ENCODE measurements at places on chromosomes 1 and 21. TPM values are rescaled to one million over a fixed set of nuclear protein-coding genes. Genes with fewer than 3 reads are reported as not detected.
A peak's percentile ranks its signal among the peaks of the same experiment; 100 is the strongest.

DNA sequence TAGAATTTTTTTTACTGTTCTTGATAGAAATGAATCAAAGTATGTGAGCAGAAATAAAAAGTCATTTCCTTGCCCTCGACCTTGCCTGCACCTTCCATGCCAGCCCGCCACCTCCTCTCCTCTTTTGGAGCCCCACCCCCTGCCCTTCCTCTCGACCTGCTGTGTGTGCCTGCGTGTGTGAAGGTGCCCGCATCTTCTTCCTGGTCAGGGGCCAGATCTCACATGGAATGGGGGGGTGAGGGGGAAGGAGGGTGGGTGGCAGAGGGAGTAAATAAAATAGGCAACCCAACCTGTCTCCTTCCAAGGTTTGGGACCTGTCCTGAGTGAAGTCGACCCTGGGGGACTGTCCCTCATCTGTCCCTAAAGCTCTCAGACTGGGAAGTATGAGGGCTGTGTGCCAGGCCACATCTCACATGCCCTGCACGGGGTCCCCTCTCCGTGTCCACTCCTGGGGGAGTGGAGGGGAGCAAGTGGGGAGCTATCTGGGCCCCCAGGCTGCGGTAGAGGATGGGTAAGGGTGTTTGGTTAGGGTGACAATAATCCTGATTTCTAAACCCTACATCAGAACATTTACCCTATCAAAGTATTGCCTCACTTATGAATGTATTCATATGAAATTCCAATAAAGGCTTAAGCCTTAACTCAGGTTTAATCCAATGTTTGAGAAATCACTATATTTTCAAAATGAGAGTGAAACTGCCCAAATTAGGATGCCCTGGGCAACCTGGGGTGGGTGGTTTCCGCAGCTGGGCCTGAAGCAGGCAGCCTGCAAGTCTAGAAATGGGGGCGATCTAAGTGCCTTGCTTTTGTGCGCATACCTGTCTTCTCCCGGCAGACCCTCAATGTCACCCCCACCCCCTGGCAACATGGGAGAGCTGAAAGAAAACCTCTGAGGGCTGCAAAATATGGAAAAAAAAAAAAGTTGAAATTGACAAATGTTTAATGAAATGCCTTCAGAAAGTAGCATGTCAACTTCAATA is 15.4 kb downstream of the AMPD2 start:
- no peak for DNase-seq

DNA sequence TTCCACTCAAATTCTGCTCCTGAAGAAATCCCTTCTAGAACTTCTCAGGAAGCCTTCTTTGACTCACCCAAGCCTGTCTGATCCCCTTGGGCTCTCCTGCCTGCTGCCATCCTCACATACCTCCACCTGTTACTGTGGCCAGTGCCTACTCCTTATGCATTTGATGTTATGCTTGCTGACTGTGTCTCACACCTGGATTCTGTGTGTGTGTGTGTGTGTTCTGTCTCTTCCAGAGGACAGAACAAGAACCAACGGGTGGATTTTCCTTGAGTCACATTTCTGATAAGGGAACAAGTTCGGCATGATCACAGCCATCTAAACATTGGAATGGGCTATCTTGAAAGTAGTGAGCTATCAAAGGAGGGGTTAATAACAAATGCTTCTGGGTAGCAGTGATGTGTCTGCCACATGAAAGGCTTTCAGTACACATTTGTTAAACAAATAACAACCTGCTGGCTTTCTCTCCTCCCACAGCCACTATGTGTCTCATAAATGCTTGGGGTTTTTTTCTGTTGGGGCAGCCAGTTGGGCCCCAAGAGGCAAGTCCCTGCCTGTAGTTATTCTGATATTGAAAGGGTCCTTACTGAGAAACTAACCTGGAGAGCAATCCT is 8.9 kb upstream of the GPR37L1 start:
- no peak for DNase-seq

CFAP141 gene
- total RNA-seq = not detected

GRCh38 chr1:40270152-40270834 is 12.3 kb downstream of the ZMPSTE24 start:
- DNase-seq = no peak

DNA sequence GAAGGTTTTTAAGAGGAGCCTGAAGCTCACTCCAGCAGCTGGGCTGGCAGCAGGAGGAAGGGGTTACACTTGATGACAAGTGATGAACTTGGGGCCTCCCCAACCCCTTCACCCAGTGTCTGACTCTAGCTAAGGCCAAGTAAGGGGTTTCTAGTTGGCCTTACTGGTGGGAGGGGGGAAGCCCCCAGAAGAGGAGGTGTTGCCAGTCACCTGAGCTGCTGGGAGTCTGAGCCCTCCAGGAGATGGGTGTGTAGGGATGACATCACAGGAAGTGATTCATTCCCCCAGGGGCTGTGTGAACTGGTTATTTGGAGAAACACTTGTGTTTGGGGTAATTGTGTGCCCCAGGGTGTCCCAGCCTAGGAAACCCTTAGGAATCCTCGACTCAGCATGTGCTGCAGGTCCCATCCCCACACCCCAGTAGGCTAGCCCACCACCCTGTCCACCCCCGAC is 3.1 kb downstream of the PADI1 start:
- peak; percentile 21 for DNase-seq

TACSTD2 gene
- total RNA-seq = 0.13 TPM

FOXD2 gene
- total RNA-seq = 0.22 TPM

- no peak for DNase-seq
Observed at GRCh38 chr1:30881319-30882181, 27.0 kb downstream of the SDC3 start.

GRCh38 chr1:3598051-3598491 is 13.2 kb downstream of the MEGF6 start:
- DNase-seq = peak; percentile 86

DNA sequence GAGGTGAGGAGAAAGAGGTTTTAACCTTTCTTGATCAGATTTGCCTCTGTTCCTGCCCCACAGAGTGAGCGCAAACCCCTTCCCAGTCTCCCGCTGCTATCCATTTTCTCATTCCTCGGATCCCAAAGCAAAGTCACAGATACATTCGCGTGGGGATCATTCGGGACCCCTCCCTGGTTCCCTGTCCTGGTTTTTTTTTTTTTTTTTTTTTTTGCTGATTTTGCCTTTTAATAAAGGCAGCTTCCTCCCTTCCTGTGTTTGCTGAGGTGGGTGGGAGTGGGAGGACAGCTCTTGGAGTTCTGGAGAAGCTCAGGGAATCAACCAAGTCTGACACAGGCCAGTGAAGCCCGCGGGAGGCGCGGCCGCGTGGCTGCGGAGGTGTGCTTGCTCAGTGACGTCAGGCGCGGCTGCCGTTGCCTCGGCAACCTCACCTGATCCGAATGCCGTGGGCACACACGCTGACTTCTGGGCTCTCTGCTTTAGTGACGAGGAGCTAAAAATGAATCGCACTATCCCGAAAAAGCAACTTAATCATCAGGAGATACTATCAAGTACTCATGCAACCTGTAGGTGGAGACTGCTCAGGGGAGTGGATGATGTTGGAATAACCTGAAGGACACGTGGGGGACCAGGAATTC is 106.4 kb downstream of the TBX19 start:
- DNase-seq = no peak

- DNase-seq = peak; percentile 88
Observed at GRCh38 chr1:51642739-51643142, 25.8 kb downstream of the OSBPL9 start.

EPHA2 gene
- total RNA-seq = 3.3 TPM

DNA sequence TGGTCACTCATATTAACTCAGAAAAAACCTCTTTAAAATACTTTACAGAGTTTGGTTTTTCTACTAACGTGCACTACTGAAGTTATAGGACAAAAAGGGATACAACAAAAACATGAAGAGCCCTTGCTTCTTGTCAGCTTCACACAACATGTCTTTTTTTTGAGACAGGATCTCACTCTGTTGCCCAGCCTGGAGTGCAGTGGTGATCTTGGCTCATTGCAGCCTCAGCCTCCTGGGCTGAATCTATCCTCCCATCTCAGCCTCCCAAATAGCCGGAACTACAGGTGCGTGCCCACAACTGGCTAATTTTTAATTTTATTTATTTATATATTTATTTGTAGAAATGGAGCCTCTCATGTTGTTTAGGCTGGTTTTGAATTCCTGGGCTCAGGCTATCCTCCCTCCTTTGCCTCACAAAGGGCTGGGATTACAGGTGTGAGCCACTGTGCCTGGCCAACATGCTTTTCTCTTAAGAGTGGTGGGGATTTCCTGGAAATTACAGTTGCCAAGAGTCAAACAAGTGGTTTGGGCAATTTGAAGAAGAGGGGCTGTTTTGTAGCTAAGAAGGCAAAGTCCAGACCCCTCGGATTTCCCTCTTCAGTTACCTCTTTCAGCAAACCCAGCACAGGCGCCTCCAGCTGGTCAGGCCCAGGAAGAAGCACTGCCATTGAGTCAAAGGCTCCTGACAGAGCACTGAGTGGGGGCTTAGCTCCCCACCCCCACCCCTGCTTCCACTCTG is 6.4 kb upstream of the SMPDL3B start:
- no peak for DNase-seq

- DNase-seq = no peak
Observed at GRCh38 chr1:217115404-217116380, 392.5 kb upstream of the ESRRG start.

DNA sequence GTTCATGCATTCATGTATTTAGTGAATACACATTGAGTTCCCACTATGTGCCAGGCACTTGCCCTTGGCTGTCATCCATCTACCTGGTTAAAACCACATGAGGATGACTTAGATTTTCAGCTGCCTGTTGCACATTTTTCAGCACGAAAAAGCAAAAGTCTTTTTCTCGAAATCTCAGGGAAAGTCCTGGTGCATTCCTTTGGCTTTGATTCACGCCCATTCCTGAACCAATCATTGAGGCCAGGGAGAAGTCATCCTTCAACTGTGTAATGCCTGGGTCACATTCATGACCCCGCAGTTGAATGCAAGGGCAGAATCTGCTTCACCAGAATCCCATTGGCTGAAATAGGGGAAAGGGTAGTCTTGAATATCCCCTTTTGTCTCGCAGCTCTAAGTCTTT is 84.4 kb downstream of the RNF220 start:
- no peak for DNase-seq

GRCh38 chr1:168822911-168823310 is 93.9 kb upstream of the DPT start:
- no peak for DNase-seq

GRCh38 chr1:206739411-206740076 is 31.0 kb upstream of the IL19 start:
- DNase-seq = peak; percentile 77

DNA sequence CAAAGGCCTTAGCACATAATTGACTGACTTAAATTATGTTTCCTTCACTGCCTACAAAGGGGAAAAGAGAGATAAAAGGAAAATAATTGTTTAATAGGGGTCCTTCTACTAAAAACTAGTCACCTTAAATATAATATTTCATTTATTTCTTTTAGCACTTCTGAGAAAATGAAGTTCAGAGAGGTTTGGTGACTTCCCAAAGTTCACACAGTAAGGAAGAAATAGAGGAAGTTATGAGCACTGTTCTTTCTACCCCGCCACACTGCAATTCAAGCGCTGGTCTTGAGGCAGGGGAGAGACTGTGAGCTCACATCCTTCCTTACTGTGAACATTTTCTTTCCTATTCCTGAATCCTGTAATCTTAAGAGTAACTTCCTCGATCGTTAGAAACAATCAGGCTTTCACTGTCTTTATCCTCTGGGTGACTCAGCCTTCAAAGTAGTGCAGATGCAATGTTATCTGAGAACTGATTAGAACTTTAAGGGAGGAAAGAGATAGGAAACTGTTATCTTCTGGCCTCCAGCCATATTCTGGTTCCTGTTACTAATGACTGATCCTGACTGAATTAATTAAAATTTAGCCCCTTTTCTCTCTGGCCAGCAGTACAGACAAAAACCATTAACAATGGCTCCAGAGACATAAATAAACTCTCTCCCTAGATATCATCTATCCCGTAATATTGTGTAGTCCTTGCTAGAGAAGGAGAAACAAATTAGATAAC is 6.8 kb downstream of the RGS5 start:
- DNase-seq = peak; percentile 33

DNA sequence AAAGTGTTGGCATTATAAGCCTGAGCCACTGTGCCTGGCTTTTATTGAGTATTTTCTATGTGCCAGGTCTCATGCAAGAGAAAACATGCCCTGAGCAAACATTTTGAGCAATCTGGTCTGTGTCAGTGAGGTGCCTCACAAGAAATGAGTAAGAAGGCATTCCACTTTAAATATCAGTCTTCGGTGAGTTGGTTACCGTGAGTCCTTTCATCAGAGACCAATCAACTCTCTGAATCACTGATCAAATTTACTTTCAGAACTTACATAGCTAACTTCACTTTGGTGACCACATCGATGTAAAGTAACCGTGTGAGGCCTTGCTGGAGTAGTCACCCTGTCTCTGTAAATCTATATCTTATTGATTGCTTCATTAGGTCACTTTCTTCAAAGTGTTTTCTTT is 14.3 kb upstream of the DDX59 start:
- no peak for DNase-seq

DNA sequence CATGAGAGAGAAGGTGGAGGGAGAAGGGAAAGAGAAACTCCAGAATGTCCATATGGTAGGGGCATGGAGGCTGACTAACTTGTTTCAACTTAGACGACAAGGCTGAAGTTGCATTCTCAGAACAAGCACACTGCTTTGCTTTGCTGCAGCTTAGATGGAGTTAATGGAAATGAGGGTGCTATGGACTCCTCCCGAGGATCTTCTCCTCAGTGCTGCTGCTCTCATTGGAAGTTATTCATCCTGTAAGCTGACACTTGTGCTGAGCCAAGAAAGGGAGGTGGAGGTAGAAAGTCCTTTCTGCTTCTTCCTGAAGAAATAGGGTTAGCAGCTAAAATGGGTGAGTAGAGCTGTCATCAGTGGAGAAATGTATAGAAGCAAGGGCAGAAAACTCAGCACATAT is 215.3 kb downstream of the SEC16B start:
- no peak for DNase-seq

DNTTIP2 gene
- total RNA-seq = 35.6 TPM

DNA sequence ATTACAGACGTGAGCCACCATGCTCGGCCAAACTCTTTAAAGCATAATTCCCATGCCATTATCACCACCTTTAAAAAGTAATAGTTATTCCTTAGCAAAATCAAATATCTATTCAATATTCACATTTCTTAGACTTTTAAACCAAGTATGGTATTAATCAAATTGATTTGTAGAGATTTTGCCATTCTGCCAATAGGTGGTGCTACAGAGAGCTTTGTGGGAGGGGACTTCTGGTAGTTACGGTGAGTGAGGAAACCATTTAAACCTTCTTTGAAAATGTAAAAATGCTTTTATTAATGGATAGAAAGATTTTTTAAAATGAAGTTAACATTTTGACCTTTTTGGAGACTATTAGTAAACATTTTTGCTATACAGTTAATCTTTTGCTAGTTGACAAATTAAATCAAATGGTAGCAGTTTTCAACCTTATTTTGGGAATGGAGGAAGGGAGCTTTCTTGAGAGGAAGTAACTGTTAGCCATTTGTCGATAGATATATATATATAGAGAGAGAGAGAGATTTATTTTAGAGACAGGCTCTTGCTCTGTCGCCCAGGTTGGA is 19.3 kb downstream of the IARS2 start:
- peak; percentile 9 for DNase-seq
